ENCODE measurements at places on chromosomes 12 and 14.

DNA sequence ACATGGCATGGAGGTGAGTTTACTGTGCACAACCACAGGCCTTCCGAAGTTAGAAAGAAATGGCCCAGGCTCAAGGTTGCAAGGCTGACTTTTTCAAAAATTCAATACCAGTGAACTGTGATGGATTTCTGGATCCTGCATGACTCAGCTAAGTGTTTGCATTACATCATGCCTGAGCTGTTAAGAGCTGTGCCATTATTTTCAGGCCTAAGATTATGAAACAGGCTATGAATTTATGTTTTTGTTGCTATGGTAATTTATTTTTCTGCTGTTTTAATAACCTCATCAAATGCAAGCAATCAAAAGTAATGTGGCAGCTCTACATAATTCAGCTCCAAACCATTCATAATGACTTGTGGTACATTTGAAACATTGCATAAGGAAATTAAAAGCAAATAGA lies 457.7 kb upstream of the TMEM132C start:
- DNase-seq, result no peak

GRCh38 chr14:34247605-34248004 lies 214.4 kb downstream of the SPTSSA start:
- no peak for DNase-seq

- peak; percentile 68 for DNase-seq
These were observed 412.3 kb downstream of the RPS29 start for GRCh38 chr14:49173765-49174373.

DNA sequence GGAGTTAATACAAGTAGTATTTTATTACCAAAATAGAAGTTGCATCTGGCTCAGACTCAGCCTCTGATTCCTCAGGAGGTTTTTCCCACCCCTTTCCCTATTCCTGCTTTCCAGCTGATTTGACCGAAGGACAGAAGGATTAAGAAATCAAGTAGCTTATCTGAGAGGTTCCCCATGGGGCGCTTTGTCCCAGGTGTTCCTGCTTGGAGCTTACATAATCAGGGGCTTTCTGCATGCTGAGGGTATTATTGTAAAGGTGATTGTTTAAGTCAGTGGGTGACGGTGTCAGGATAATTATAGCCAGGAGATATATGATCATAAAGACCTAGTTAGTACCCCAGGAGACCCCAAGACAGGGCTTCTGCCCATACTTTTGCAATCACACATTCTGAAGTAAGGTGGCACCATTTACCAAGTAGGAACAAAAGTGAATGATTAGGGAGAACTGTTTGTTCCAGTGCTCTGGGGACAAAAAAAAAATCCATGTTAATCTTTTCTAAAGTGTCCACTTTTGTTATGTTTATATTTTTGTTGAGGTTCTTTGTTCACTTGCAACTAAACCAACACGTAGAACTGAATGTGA lies 921.3 kb downstream of the NRXN3 start:
- DNase-seq, result no peak

DNA sequence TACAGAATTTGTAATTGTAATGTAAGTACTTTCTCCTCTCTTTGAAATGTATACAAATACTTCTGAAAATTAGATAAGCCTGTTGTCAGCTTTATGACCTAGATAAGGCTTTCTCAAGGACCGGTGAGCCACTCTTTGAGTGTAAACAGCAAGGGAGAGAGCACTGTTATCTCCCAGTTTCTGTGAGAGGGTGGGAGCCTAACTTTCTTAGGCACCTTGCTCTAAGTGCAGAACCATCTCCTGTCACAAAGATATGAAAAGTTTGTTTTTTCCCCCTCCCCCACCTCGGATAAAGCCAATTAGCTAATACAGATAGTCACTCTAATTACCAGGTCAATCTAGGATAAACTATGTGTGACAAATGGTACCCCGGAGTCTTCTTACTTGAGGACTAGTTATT lies 35.8 kb downstream of the CAPS2 start:
- DNase-seq, result no peak

GRCh38 chr14:90696720-90697119 lies 119.5 kb downstream of the TTC7B start:
- DNase-seq, result no peak

DNA sequence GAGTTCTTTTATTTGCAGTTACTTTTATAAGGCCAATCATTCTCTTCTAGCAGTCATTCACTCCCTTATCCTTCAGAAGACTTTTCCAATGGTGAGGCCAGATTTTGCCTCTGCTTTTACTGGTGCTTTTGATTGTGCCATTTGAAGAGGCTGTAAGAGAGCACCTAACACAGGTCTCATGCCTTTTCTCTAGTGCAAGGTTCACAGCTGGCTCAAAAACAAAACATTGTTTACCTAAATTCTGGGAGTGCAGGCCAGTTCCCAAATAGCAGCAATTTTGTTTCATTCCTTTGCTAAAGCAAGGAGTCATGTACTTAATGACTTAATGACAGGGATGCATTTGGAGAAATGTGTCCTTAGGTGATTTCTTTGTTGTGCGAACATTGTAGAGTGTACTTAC lies 192.0 kb downstream of the SYT10 start:
- no peak for DNase-seq

DNA sequence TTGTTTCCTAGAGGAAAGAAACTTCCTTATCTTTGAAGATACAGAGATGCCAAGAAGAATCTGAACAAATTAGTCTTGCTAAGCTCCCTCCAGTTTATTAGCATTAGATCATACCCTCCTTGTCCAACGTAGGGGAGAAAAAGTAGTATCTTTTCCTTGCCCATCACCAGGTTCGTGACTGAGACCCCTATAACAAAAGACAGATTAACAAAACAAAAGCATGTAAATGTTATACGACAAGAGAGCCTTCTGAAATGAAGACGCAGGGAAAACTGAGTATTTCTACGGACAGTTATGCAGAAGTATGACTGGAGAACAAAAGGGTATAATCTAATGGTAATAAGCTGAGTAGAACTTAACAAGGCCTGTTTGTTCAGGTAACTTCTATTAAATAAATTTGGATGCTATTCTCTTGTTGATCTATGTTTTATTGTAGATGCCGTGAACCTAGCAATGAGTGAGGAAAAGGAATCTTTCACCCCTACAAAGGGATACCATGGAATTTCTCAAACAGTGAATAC lies 2.9 kb upstream of the CLEC7A start:
- DNase-seq, result no peak

DNA sequence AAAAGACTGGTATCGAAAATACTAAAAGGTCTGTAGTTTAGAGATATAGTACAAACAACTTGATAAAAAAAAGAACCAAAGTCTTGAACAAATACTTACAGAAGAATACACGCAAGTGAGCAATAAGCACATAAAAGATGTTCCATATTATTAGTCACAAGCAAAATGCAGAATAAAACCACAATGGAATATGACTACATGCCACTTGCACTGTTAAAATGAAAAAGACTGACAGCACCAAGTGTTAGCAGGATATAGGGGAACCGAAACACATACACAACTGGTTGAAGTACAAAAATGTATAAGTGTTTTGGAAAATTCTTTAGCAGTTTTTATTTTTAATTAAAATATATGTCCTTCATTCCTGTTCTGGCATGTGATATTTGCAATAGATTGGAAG lies 3.6 kb downstream of the CLEC2A start:
- DNase-seq, result no peak

GRCh38 chr12:96879301-96879700 lies 27.8 kb upstream of the NEDD1 start:
- DNase-seq, result no peak

GRCh38 chr14:54715239-54715638 lies 148.3 kb downstream of the SAMD4A start:
- DNase-seq, result no peak

GRCh38 chr12:122845041-122845864 lies 10.0 kb downstream of the HIP1R start:
- no peak for DNase-seq

- no peak for DNase-seq
These were observed 15.8 kb upstream of the ERGIC2 start for GRCh38 chr12:29396774-29397173.

- no peak for DNase-seq
These were observed 32.5 kb downstream of the MMAB start for GRCh38 chr12:109540526-109541412.

- no peak for DNase-seq
These were observed 167.1 kb downstream of the DUSP6 start for GRCh38 chr12:89185181-89185580.

DNA sequence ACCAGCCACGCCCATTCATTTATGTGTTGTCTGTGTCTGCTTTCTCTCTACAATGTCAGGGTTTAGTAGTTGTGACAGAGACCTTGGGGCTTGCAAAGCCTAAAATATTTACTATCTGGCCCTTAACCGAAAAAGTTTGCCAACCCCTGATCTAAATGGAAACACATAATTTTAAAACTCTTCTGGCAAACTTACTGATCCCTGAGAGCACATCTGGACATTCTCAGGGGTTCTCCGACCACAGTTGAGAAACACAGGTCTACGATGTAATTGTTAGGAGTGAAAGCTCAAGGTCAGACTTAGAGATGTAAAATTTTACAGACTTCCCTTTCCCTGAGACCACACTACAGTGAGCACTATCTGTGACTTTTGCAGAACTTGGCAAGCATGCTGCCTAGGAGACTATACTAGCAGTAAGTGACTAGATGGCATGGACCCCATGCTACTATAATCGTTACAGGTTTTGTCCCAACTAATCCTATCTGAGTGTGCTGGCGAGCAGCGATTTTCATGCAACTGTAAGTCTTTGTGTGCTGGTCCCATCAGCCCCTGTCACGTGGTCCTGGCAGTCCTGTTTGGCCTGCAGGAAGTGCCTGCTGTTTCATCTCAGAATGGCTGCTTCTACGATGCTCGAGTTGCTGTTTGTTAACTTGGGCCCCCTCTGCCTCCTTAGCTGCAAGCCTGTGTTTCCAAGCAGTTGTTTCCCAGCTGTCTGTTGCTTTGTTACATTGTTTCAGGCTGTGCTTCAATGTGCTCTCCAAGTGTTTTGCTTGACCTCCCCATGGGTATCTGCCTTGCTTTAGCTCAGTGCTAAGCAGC lies 21.6 kb downstream of the TMTC2 start:
- no peak for DNase-seq

- no peak for DNase-seq
These were observed 198.1 kb downstream of the ERC1 start for GRCh38 chr12:1189163-1189562.

DNA sequence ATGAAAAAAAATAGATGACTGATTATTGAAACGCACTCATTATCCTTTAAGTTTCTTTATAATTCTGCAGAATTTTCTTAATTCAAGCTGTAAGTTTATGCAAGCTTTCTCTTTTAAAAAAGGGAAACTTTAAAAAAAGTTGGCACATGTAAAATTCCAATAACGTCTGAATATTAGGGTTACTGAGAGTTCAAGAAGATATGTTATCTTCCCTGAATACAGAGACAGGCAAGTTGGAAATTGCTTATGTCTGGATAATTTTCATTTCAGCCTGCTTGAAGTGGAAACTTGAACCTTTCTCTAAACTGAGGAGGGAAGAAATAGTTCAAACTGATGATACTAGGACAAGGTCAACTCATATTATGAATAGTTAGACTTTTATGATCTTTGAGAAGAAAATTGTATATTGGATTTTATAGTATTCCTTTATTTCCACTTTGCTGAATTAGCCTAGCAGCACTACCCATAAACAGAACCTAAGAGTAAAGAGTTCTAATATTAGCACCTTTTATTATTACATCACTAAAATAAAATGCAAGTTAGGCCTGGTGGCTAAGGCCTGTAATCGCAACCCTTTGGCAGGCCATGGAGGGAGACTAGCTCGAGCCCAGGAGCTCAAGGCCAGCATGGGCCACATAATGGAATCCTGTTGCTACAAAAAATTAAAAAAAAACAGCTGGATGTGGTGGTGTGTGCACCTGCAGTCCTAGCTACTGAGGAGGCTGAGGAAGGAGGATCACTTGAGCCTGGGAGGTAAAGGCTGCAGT lies 288.0 kb downstream of the TRHDE start:
- no peak for DNase-seq

DNA sequence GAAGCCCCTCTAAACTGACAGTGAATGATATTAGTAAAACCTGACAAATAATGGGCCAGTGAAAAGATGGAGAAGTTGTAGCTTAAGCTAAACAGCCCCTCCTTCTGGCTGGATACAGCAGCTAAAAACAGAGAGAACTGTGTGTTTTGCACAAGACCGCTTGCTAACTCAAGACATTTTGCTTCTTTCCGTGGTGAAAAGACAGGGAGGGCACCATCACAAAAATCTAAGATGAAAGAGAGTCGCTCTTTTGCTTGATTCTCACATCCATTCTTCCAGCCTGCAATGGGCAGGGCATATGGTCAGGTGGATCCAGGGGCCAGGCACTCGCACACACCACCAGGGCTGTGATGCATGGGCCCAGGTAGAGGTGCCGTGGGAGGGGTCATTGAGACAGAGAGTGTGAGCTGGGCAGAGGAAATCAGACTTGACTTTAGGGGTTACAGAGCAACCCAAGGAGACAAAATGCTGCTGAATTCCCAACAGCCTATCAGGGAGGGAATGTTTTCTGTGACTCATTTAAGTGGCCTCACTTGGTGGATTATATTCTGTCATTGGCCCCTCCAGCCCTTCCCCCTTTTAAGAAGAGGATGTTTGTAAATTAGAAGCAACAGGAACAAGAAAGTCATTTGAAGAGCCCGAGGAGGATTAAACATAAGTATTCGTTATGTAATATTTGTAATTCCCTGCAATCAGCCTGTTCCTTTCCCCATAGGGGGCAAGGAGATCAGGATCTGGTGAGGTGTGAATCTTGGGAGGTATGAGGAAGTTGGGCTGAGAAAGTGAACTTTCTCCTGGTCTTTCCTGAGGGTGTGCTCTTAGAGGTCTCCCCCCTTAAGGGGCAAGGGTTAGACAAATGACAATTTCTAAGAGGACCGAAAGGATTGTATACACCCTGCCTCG lies 12.3 kb downstream of the EMP1 start:
- peak; percentile 35 for DNase-seq

GRCh38 chr12:124916374-124917134 lies 2.1 kb upstream of the UBC start:
- peak; percentile 53 for DNase-seq

GRCh38 chr12:70214972-70215617 lies 28.1 kb upstream of the CNOT2 start:
- DNase-seq, result no peak

GRCh38 chr12:116201908-116202307 lies 75.6 kb downstream of the MED13L start:
- no peak for DNase-seq

DNA sequence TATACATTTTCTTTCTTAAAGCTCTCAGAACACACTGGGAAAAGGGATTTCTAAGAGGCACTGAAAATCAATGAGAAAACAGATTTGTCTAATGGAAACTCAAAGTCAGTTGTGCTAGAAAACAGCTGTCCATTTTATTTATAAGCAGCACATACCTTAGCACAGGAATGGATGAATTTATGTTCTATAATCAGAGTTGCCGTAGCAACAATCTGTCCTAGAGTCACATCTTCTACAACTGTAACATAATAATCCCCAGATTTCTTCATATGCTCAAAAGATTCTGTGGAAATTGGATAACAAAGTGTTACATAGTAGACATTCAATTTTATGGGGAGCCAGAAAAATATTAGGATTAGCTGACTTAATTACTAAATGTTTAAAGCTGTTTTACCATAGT lies 9.8 kb downstream of the GNPNAT1 start:
- no peak for DNase-seq

- DNase-seq, result no peak
These were observed 40.5 kb downstream of the KRT80 start for GRCh38 chr12:52151153-52151836.
